ENCODE measurements at places on chromosomes 7 and 10. TPM values are rescaled to one million over a fixed set of nuclear protein-coding genes. Genes with fewer than 3 reads are reported as not detected.

The TRPV5 gene
- not detected for total RNA-seq

The ELFN1 gene
- 0.38 TPM for total RNA-seq

The SMO gene
- total RNA-seq = 4.8 TPM

The MEOX2 gene
- 43.3 TPM for total RNA-seq

The HOXA4 gene
- total RNA-seq = not detected

The GIMAP7 gene
- total RNA-seq = 0.19 TPM

The PGAM2 gene
- 0.56 TPM for total RNA-seq

The CUTC gene
- 26.3 TPM for total RNA-seq

The LLCFC1 gene
- total RNA-seq = not detected

The ASB10 gene
- not detected for total RNA-seq

The GLI3 gene
- total RNA-seq = 3.3 TPM

The RNF148 gene
- 0.28 TPM for total RNA-seq

The ENO4 gene
- total RNA-seq = under 0.01 TPM

The TRIM73 gene
- 0.19 TPM for total RNA-seq

The SPDYE6 gene
- total RNA-seq = not detected

The CFAP70 gene
- 0.38 TPM for total RNA-seq

The LRRTM3 gene
- under 0.01 TPM for total RNA-seq

The ABCC2 gene
- 0.19 TPM for total RNA-seq

The GRID2IP gene
- under 0.01 TPM for total RNA-seq

The FAM25A gene
- not detected for total RNA-seq

The PRSS37 gene
- not detected for total RNA-seq

The XPNPEP1 gene
- total RNA-seq = 124 TPM

The LDB3 gene
- not detected for total RNA-seq

The TCERG1L gene
- not detected for total RNA-seq

The OR6V1 gene
- total RNA-seq = not detected

The OR6B1 gene
- total RNA-seq = not detected

The ARMC10 gene
- 65.7 TPM for total RNA-seq

The JAKMIP3 gene
- total RNA-seq = under 0.01 TPM

The THSD7A gene
- 0.58 TPM for total RNA-seq

The EXOSC1 gene
- total RNA-seq = 36.1 TPM

The PPP1R17 gene
- total RNA-seq = not detected

The FKBP6 gene
- total RNA-seq = not detected

The SPDYE16 gene
- total RNA-seq = not detected

The CDK14 gene
- total RNA-seq = 39.7 TPM

Measured in regular cardiac myocyte (primary cell).